ENCODE measurements at places on chromosomes 2 and 18.

DNA sequence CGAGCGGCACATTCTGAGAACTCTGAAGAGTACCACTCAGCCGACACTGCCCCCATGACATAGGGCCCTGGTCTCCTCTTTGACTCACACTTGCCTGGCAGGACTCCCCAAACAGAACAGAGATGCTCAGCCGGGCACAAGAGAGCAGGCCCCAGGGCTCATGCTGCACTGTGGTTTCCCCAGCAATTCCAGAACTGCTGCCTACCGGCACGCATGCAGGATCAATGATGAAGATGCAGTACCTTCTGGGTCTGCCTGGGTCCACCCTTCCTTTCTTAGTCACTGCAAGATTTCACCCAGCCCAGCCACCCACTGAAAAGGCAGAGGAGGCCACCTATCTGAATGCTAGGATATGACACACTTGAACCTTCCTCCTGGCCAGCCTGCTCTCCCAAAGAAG is 49.4 kb downstream of the BCL11A start:
- DNase-seq, result no peak

DNA sequence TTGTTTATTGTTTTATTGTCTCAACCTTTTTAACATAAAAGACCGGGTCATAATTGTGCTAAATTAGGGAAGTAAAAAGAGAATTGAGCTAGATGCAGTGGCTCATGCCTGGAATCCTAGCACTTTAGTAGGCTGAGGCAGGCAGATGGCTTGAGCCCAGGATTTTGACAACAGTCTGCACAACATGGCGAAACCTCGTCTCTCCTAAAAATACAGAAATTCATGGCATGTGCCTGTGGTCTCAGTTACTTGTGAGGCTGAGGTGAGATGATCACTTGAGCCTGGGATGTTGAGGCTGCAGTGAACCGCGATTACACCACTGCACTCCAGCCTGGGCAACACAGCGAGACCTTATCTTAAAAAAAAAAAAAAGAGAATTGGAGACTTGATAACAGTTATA is 104.2 kb upstream of the TTC27 start:
- no peak for DNase-seq

GRCh38 chr2:64581777-64582539 is 57.8 kb downstream of the AFTPH start:
- no peak for DNase-seq

DNA sequence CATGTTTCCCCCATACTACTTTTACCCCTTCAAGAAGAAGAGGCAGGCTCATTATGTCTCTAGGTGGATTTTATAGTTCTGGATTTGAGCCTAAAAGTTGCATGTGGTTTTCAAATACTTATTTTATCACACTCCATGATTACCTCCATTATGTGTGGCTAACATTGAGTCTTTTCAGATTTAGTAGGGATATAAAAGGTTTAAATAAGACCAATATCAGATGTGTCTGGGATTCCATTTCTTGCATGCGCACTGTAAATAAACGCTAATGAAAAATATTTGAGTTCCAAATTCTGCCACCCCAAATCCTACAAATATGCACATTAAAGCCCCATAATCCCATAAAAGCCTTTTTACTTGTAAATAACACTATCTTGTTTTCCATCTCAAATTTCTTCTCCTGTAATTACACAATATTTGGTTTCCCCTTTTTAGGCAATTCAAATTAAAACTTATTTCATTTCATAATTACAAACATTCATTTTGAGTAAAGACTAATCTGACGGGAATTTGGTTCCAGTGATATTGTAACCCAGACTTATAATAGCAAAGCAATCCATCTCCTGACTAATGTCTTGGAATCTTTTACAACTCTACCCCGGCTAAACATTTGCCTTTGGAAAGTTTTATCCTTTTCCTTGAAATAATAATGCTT is 600.0 kb downstream of the SLC4A3 start:
- peak; percentile 73 for DNase-seq

- no peak for DNase-seq
These were observed 32.1 kb upstream of the SLC66A3 start for GRCh38 chr2:11123001-11123809.

- peak; percentile 12 for DNase-seq
These were observed 141.2 kb downstream of the LRATD1 start for GRCh38 chr2:14773696-14774095.

DNA sequence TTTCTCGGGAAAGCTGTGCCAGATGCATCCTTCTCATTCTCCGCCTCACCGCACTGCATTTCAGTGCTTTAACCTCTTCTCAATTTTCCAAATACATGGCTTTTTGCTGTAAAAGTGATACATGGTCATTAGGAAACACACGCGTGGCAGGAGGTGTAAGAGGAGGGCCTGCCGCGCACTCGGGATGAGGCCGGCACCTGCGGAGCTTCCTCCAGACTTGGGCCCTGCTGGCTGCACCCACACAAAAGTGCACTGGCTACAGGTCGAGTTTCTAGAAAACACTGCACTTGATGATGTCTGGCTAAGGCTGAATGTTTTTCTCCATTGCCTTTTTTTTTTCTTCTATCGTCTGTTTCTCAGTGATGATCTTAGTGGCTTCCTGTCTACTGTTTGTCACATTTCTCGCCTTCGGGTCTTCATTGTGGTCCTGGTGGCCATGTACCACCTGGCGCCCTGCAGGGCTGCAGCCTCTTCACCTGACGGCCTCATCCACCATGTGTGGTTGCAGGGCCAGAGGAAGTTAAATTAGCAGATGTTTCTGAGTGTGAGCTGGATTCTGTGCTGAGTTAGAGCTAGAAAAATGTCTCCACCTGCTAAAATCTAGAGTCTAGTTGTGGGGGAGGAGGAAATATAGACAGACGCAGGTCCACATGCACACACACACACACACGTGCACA is 7.6 kb downstream of the KCNG2 start:
- no peak for DNase-seq

- DNase-seq, result peak; percentile 79
These were observed 577 bp upstream of the TANC1 start for GRCh38 chr2:158967731-158968395.

DNA sequence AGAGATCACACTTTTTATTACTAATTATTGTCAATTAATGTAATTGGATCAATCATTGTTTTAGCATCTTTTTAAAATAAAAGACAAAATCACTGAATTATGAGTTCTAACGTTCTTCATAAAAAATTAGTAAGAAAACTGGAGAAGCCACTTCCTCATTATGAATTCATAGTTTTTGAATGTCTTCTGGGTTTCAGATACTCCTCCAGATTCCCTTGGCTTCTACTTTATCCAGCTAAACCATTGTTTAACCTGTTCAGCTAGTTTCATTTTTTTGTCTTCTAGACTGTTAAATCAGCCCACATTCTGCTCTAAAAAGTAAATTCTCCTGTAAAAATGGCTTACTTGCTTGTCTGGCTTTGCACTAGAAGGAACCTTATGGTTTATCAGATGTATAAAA is 753.4 kb upstream of the ACVR2A start:
- no peak for DNase-seq

GRCh38 chr2:227150222-227150936 is 13.6 kb downstream of the COL4A4 start:
- DNase-seq, result no peak

- DNase-seq, result peak; percentile 61
These were observed 58.4 kb upstream of the GALR1 start for GRCh38 chr18:77191071-77191751.

- DNase-seq, result no peak
These were observed 14.4 kb upstream of the PSMA8 start for GRCh38 chr18:26119246-26119645.

DNA sequence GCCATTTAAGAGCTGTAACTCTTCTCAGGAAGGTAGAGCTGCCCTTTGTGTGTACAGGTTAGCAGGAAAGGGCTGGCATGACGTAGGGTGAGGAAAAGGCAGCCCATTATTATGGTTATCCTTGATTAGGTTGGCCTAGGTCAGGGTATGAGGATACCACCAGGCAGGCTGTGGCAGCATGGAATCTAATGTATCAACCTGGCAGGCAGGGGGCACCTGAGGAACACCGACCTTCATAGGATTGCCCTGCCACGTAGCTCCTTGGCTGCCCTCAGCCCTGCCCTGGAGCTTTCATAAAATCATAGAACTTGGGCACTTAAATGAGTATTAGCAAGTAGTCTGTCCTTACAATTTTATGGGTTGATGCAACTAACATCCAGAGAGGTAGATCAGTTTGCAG is 261.6 kb downstream of the LTBP1 start:
- DNase-seq, result no peak

DNA sequence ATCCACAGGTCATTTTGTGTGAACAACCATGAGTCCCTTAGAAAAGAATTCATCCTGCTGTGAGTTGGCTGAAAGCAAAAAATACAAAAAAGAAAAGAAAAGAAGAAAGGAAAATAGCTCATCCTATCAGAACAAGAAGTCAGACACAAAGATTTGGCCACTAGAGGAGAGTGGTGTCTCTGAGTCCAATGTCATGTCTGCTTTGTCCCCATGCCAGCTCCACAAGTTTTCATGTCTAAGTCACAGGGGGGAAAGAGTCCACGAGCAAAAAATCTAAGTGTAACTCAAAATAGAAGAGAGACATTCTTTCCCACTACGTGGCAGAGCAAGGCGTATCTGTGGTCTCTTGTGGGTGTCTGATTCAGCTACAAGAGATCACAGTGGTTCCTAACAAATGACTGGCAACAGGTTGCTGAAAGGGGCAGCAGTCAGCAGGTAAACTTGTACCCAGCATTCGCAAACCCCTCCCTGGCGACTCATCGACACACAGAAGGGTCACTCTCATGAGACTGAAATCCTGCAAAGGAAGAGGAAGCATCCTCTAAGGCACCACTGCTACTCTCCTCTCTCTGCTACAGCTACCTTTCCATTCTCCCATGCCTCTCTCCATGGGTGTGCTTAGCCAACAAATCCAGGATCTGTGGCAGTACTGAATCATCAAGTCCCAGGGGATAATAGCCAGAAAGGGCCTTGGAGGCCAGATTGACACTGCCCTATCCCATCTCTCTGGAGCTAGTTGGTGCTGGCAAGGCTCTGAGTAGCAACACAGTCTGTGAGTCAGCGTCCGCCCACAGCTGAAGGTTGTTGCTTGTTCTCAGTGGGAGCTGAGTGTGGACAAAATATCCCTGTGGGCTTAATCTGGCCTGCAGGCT is 123.0 kb upstream of the SLC39A10 start:
- peak; percentile 80 for DNase-seq

GRCh38 chr2:227684258-227684657 is 17.7 kb downstream of the SCYGR5 start:
- peak; percentile 5 for DNase-seq

DNA sequence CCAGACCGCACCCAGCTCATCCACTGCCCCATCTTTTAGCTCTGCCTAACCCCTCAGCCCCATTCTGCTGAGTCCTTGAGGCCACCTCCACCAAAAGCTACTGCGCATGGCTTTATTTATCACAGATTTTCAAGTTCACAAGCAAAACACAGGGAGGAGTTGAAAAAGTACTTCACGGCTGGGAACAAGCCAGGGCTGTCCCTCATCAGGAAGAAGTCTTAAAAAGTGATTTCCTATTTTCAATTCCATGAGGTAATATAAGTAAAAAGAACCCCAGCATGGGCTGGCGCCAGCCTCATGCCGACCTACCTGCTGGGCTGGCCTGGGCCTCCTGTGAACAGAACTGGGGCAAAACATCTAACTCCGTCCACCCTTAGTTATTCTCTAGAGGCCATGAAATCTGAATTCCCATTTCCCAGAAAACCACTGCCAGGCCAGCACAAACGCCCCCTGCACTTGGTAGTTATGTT is 69.0 kb downstream of the POLR1A start:
- no peak for DNase-seq

- peak; percentile 2 for DNase-seq
These were observed 18.8 kb downstream of the FSIP2 start for GRCh38 chr2:185757356-185757755.

DNA sequence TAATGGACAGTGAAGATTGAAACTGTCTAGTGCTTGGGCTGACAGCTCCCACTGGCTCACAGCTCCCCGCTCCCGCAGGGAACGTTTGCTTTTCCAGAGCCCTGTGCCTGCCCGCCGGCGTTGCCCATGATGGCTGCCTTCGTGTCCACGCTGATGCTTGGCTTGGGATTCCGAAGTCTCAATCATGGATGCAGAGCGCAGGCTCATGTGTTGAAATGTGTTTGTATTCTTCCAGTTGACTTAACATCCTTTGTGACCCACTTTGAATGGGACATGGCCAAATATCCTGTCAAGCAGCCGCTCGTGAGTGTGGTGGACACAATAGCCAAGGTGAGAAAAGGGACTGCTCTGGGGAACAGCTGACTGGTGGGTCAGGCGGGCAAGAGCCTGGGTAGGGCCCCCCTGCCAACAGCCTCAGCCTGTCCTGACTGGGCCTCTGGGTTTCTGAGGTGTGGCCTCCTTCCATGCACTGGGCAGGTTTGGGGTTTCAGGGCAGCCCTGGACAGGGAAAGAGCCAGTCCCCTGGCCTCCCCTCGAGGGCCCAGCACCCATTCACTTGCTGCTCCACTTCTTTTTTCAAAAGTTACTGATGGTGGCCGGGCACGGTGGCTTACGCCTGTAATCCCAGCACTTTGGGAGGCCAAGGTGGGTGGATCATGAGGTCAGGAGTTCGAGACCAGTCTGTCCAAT is 42.8 kb downstream of the ATP6V1C2 start:
- no peak for DNase-seq

GRCh38 chr2:230891064-230891463 is 26.3 kb downstream of the ITM2C start:
- no peak for DNase-seq

GRCh38 chr18:22829781-22830180 is 103.3 kb upstream of the RBBP8 start:
- no peak for DNase-seq

DNA sequence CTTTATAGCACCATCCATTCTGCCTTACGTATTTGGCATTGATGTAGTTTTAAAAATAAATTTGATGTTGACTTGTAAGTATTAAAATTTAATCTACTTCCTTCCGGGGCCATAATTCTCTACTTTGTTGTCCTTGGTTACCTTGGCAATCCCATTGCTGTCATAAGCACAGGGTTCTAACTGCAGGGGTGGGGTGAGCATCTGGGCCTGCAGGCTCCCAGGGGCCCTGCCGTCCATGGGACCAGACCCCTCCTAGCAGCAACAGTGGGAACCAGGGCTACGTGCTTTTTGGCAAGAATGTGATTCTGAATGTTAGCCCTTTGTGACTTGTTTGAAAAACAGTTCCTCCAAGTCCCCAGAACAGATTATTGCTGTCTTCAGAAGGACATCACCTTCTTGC is 4.9 kb downstream of the ASAP2 start:
- DNase-seq, result no peak

GRCh38 chr2:129829588-129829987 is 149.9 kb upstream of the RAB6C start:
- DNase-seq, result no peak

DNA sequence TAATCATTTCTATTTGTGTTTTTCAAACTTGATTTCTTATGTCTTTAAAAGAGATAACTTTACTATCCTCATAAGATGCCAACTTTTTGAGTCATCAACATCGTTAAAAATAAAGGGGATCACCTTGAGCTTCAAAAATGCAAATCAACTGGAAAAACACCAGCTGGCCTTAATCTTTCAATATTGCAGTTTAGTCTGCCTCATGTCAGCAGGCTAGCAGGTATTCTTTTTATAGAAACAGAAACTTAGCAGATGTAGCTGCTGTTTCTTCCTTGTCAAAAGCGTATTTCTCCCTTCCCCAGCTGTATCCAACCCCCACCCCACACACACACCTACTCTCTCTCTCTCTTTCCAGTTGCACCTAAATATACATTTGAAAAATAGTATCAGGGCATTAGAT is 154.1 kb upstream of the ZNF804A start:
- DNase-seq, result no peak

- no peak for DNase-seq
These were observed 291.2 kb upstream of the SLC14A2 start for GRCh38 chr18:45324101-45324494.

GRCh38 chr2:120290737-120291136 is 38.1 kb downstream of the RALB start:
- no peak for DNase-seq

Measured in fibroblast of gingiva (primary cell).